ENCODE measurements at places on chromosomes 7 and 10. TPM values are rescaled to one million over a fixed set of nuclear protein-coding genes. Genes with fewer than 3 reads are reported as not detected.

- H3K4me1 ChIP-seq = peaks cover 4% of the 10 kb centered on the region
- no peak overlapping the region for H3K27ac ChIP-seq
- no peak for DNase-seq
- H3K27me3 ChIP-seq = no peaks in the 10 kb centered on the region
These were observed 227.7 kb downstream of the CRPPA start for GRCh38 chr7:16193631-16194030.

Gene MBL2
- not detected for total RNA-seq

Gene FGL2
- not detected for total RNA-seq

- peaks cover 11% of the 10 kb centered on the region for H3K36me3 ChIP-seq
- H3K27me3 ChIP-seq = no peaks in the 10 kb centered on the region
- H3K4me3 ChIP-seq = no peak overlapping the region
- H3K4me1 ChIP-seq = peaks cover 13% of the 10 kb centered on the region
- DNase-seq = no peak
These were observed 13.1 kb downstream of the SDHAF3 start for GRCh38 chr7:97130417-97131139.

DNA sequence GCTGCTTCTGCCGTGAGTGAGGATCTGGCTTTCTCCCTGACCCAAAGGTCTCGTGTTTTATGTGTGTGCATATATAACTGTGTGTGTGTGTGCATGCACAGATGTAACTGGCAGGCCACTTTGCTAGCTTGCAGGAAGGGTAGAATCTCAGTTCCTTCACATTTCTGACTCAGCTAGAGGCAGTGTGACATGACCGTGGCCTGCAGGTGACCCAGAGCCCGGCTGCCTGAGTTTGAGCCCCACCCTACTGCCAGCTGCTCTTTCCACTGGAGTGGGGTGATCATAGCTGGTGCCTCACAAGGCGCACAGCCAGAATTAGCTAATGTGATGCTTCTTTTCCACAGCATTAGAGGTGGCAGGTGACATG is 9.3 kb upstream of the MYL7 start:
- no peak overlapping the region for H3K4me3 ChIP-seq
- no peaks in the 10 kb centered on the region for H3K36me3 ChIP-seq
- H3K27me3 ChIP-seq = peaks cover 13% of the 10 kb centered on the region
- H3K27ac ChIP-seq = no peak overlapping the region
- no peak for DNase-seq

DNA sequence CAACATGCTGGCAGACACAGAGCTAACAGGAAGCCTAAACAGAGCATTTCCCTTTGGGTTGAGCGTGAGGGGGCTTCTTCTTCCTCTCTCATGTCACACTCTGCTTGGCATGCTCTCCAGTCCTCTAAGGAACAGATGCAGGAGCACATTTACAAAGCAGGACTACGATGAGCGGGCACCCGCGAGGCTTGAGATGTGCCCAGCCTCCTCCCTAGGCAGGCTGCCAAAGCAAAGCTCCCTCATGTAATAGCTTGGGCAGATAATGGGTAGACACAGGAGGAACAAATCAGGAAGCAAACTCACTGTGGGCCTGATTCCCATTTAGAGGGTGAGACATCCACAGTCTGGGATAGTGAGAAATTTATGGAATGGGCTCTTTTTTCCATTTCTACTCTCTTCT is 519.1 kb downstream of the NRG3 start:
- no peak for DNase-seq
- H3K4me1 ChIP-seq = peaks cover 22% of the 10 kb centered on the region
- no peak overlapping the region for H3K4me3 ChIP-seq
- peaks cover 69% of the 10 kb centered on the region for H3K27me3 ChIP-seq
- H3K27ac ChIP-seq = no peak overlapping the region

Gene ZNF398
- 19.6 TPM for total RNA-seq

- H3K27me3 ChIP-seq = no peaks in the 10 kb centered on the region
- DNase-seq = no peak
- peaks cover 13% of the 10 kb centered on the region for H3K36me3 ChIP-seq
- no peak overlapping the region for H3K27ac ChIP-seq
These were observed 7.7 kb downstream of the FRG2B start for GRCh38 chr10:133618851-133619250.

GRCh38 chr7:155265961-155266360 is 31.7 kb upstream of the INSIG1 start:
- H3K27me3 ChIP-seq = no peaks in the 10 kb centered on the region
- no peak overlapping the region for H3K4me3 ChIP-seq
- H3K4me1 ChIP-seq = peaks cover 6% of the 10 kb centered on the region
- no peak for DNase-seq
- no peaks in the 10 kb centered on the region for H3K36me3 ChIP-seq

DNA sequence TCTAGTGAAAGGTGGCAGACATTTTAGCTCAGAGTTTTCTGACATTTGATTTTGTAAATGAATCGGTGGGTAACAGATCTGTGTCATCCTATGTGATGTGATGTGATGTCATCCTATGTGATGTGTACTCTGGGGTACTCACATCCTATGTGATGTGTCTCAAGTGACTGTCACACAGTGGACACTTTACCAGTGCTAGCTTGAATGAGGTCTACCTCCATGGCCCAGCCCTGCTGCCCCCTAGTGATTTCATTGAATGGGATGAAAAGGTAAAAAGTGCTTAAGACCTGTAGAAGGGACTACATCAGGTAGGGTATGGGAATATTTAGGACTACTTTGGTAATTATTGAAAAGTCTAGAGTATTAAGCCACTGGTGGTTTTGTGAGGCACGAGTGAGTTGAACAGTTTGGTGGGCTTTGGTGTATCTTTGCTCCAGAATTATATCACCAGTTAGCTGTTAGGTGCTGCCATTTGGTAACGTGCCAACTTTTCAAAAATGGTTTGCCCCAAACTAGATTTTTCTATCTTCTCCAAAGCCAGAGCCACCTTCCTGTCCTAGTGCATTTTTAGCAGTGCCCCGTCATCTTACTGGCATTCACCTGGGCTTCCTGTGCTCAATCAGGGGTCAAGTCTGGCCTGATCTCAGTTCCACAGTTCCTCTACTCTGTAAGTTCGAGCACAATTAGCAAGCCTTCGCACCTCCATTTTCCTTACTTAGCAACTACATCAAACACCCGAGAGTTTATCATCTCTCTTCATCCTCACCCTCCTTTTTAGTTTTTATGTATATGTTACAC is 9.7 kb downstream of the EIF4H start:
- H3K4me3 ChIP-seq = no peak overlapping the region
- no peak for DNase-seq
- no peak overlapping the region for H3K27ac ChIP-seq
- H3K4me1 ChIP-seq = peaks cover 10% of the 10 kb centered on the region
- H3K36me3 ChIP-seq = peaks cover 4% of the 10 kb centered on the region
- no peaks in the 10 kb centered on the region for H3K27me3 ChIP-seq

GRCh38 chr7:16765436-16765859 is 11.9 kb downstream of the TSPAN13 start:
- peaks cover 2% of the 10 kb centered on the region for H3K4me1 ChIP-seq
- DNase-seq = no peak
- no peak overlapping the region for H3K4me3 ChIP-seq
- H3K27me3 ChIP-seq = no peaks in the 10 kb centered on the region
- peaks cover 15% of the 10 kb centered on the region for H3K36me3 ChIP-seq

Gene OPALIN
- not detected for total RNA-seq

DNA sequence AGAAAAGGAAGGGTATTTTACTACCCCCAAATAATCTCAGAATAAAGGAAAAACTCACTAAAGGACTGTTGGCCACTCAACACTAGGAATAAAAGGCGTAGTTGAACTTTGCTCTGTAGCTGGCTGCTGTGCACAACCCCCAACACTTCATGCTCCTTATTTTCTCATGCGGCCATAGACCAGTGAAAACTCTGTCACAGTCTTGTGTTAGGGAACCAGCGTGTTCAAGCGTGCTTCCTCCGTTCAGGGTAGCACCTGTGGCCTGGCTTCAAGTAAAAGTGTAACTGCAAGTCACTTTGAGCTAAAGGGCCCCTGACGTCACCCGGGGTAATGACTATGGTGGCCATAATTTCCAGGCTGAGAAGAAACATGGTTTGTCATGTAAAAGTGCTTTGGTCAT is 27.0 kb downstream of the BLNK start:
- no peaks in the 10 kb centered on the region for H3K27me3 ChIP-seq
- H3K27ac ChIP-seq = no peak overlapping the region
- no peak for DNase-seq
- H3K36me3 ChIP-seq = no peaks in the 10 kb centered on the region
- H3K4me1 ChIP-seq = no peaks in the 10 kb centered on the region

GRCh38 chr10:4810092-4810491 is 15.9 kb upstream of the AKR1E2 start:
- no peak overlapping the region for H3K27ac ChIP-seq
- H3K4me1 ChIP-seq = no peaks in the 10 kb centered on the region
- H3K27me3 ChIP-seq = no peaks in the 10 kb centered on the region
- H3K36me3 ChIP-seq = no peaks in the 10 kb centered on the region

- H3K27ac ChIP-seq = peak overlapping the region; percentile 95
- H3K4me1 ChIP-seq = peaks cover 82% of the 10 kb centered on the region
- H3K4me3 ChIP-seq = peak overlapping the region; percentile 95
- DNase-seq = no peak
- peaks cover 12% of the 10 kb centered on the region for H3K36me3 ChIP-seq
These were observed 5.5 kb downstream of the SKIDA1 start for GRCh38 chr10:21519941-21520436.

DNA sequence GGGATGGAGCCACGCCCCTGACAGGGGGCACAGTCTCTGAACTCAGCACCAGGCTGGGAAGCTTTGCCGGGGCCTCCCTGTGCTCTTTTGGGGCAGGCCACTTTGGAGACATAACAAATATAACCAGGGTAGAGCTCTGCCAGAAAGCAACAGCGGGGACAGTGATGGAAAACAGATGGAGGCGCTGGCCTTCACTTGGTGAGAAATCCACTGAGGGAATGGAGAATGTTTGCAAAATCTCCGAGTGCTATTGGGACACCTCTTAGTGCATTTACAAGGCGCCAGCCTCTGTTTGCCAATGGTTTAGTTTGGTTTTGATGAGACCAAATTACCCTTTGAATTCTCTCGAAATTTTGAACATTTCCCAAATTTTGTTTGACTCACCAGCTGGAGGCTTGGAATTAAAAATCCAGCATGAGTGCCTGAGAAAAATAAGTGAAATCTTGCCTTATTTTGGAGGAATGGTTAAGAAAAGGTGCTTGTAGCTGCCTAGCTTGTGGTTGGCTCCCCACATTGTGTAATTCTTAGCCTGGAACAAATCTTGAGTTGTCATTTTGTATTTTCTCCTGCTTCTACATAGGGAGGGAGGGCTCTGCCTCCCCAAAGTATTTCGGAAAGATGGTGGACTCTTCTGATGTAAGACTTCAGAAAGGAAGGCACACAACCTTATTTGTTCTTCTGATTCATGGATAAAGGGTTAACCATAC is 980.5 kb downstream of the LRMDA start:
- H3K4me3 ChIP-seq = no peak overlapping the region
- DNase-seq = no peak
- H3K4me1 ChIP-seq = no peaks in the 10 kb centered on the region
- no peaks in the 10 kb centered on the region for H3K36me3 ChIP-seq
- no peak overlapping the region for H3K27ac ChIP-seq

- H3K27ac ChIP-seq = peak overlapping the region; percentile 44
- H3K36me3 ChIP-seq = no peaks in the 10 kb centered on the region
- no peak overlapping the region for H3K4me3 ChIP-seq
- H3K4me1 ChIP-seq = peaks cover 29% of the 10 kb centered on the region
- H3K27me3 ChIP-seq = no peaks in the 10 kb centered on the region
These were observed 137.9 kb upstream of the HDAC9 start for GRCh38 chr7:18357691-18358090.

DNA sequence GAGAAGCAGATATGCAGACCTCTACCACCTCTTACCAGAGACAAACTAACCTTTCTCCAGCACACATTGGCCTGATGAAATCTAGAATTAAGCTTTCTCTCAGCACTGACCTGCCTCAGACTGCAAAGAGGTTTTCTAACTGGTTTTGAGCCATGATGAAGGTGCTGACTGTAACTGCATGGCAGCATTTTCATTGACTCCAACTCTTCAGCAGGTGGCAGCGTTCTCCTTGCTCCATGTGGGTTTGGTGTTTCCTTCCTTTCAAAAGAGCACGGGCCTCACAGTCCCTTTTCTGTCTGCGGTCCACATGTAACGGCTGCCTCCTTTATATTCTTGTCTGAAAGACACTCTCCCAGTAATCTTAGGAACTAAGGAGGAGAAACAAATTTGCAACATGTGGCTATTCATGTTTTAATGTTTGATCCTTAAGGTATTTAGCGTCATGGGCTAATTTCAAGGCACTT is 12.6 kb downstream of the KLLN start:
- H3K27ac ChIP-seq = no peak overlapping the region
- H3K36me3 ChIP-seq = no peaks in the 10 kb centered on the region
- peak; percentile 13 for DNase-seq
- H3K4me1 ChIP-seq = peaks cover 12% of the 10 kb centered on the region

DNA sequence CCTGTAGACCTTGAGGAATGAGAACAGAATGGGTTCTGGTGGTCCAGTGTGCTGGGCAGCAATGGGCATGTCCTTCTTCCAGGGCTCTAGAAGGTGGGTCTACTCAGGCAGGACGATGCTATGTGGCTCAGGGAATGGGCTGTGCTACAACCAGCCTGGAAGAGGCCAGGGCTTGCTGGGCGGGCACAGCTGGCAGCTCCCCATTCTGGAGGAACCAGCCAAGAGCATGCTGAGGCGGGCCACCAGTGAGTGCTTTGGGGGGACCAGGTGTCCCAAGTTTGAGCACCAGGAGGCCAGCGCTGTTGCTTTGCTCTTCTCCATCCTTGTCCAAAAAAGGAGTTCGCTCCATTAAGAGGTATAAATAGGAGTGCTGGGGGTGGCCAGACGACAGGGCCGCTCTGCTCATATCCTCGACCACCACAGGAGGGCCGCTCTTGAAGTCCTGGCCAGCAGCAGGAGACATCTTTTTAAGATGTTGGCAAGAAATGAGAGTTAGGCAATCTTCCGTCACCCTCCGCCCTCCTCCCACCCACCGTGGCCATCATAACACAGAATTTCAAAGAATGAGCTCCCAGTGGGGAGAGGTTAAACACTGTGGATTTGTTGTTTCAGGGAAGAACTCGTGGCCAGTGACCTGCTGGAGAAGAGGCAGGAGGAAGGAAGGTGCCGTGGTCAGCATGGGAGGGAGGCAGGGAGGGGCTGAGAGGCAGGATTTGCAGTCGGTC is 141.3 kb downstream of the GRK5 start:
- no peak for DNase-seq
- H3K4me1 ChIP-seq = peaks cover 9% of the 10 kb centered on the region
- H3K4me3 ChIP-seq = no peak overlapping the region
- no peak overlapping the region for H3K27ac ChIP-seq
- H3K27me3 ChIP-seq = no peaks in the 10 kb centered on the region

GRCh38 chr10:84571146-84571545 is 242.8 kb downstream of the CCSER2 start:
- H3K27ac ChIP-seq = no peak overlapping the region
- no peak overlapping the region for H3K4me3 ChIP-seq
- H3K4me1 ChIP-seq = no peaks in the 10 kb centered on the region
- H3K27me3 ChIP-seq = peaks cover 2% of the 10 kb centered on the region
